Upper lobe of left lung (tissue), 6 donors: ENCODE measurements at places on chromosomes 5 and 9.
A peak's percentile ranks its signal among the peaks of the same experiment; 100 is the strongest.

- no peak for DNase-seq
- no peaks in the 10 kb centered on the region for H3K36me3 ChIP-seq
- no peak overlapping the region for H3K4me3 ChIP-seq
- H3K27ac ChIP-seq = no peak overlapping the region
Observed at GRCh38 chr9:21078702-21079101, 960 bp upstream of the IFNB1 start.

GRCh38 chr5:147887026-147887627 lies 8.6 kb downstream of the SCGB3A2 start:
- H3K27ac ChIP-seq = no peak overlapping the region
- H3K36me3 ChIP-seq = no peaks in the 10 kb centered on the region
- no peaks in the 10 kb centered on the region for H3K27me3 ChIP-seq
- no peaks in the 10 kb centered on the region for H3K4me1 ChIP-seq

- DNase-seq = peak; percentile 54
- H3K4me1 ChIP-seq = no peaks in the 10 kb centered on the region
- no peaks in the 10 kb centered on the region for H3K36me3 ChIP-seq
- no peak overlapping the region for H3K27ac ChIP-seq
Observed at GRCh38 chr9:97710356-97711222, 13.4 kb upstream of the XPA start.

- H3K27ac ChIP-seq = no peak overlapping the region
- no peaks in the 10 kb centered on the region for H3K27me3 ChIP-seq
- no peak overlapping the region for H3K4me3 ChIP-seq
- DNase-seq = no peak
Observed at GRCh38 chr5:59660737-59661136, 232.8 kb downstream of the PDE4D start.
